ENCODE measurements at places on chromosomes 11 and 22.

- DNase-seq, result no peak
Observed at GRCh38 chr11:12121011-12121410, 10.6 kb downstream of the MICAL2 start.

DNA sequence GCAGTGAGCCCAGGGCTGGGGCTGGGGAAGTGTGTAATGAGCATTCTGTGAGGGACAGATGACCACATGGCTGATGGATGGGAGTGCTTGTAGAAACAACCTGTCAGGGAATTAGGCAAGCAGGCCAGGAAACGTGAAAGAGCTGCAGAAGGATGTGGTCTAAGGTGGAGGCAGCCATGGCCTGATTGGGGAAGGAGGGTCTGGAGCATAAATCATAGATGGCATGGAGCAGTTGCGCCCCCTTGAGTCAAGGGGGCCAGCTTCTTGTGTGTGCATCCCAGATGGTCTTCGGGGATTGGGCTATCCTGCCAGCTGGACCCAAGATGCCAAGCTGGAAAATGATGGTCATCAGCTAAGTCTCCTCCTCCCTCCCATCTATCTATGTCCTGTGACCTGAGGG, 119.4 kb upstream of the CLPB start:
- DNase-seq, result peak; percentile 73

DNA sequence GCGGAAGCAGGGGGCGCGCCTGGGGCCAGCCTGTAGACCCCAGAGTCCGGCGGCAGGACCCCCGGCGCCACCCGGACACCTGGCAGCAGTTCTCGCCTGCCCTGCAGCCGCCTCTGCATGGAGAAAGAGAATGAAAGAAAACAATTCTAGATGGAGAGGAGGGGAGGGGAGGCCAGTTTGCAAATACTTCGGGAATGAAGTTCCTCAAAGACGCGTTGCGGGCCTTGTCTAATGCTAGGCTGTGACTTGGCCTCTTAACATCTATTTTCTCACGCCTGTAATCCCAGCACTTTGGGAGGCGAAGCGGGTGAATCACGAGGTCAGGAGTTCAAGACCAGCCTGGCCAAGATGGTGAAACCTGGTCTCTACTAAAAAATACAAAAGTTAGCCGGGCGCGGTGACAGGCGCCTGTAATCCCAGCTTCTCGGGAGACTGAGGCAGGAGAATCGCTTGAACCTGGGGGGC, 2.1 kb upstream of the BARX2 start:
- DNase-seq, result peak; percentile 18

DNA sequence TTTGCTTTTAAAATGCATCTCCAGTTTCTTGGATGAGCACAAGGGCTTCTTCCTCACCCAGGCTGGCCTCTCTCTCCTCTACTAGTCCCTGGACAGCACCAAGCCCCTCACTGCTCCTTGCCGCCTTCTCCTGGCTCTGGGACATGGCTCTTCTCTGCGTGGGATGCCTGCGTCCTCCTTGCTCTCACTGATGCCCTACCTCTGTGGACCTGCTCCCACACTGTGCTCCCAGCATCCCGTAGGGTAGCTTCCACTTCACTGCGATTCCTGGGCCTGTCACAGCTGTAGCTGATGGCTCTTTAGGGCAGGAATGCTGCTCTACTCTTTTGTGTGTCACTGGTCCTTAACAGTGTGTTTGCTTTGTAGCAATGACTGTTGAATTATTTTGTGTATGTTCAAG, 136.3 kb downstream of the SNX19 start:
- DNase-seq, result no peak

- DNase-seq, result no peak
Observed at GRCh38 chr22:17772958-17773605, 1.2 kb downstream of the BID start.

GRCh38 chr11:19191530-19192169, 10.1 kb downstream of the CSRP3 start:
- DNase-seq, result no peak

DNA sequence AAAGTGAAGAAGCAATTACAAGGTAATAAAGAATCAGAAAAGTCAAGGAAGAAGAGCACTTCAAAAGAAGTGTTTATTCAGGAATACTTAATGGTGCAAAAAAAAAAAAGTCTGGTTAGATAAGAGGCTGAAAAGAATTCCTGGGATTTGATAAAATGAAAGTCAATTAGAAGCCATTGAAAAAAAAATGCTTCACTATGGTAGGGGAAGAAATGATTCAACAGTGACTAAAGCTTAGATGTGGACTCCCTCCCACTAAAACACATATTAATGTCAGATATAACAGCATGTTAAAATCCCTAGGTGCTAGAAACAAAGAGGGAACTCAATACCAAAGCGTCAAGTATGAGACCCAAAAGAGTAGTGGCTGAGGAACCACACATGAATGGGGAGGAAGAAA, 335.3 kb upstream of the PITPNB start:
- no peak for DNase-seq

DNA sequence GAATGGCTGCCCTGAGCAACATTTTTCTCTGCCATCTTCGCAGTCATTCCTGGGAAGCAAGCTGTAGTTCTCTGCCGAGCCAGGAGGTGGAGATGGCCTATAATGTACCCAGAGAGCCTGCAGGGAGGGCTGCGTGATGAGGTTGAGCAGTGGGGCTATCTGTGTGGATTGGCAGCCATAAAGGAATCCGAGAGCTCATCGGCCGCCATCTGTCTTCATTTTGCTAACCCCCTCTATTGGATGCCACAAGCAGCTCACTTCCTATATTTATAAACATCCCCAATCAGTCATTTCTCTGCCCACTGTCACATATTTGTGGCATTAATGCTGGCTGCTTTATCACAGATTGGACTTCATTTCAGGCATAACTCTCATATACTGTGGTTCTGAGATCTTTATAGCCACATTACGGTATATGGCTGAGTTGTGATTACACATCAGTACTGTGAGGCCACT, 209.5 kb downstream of the NTM start:
- DNase-seq, result peak; percentile 70

DNA sequence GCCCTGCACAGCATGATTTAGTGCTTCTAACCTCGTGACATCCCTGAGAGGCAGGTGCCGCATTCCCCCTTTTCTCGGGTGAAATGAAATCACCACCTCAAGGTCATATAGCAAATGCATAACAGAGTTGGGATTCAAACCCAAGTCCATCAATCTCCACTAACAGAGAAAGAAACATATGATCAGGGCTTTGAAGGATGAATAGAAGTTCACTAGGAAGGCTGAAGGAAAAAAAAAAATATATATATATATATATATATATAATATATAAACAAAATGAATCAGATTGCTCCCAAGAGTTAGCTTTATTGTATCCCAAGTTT, 12.1 kb upstream of the ARHGEF17 start:
- DNase-seq, result no peak

DNA sequence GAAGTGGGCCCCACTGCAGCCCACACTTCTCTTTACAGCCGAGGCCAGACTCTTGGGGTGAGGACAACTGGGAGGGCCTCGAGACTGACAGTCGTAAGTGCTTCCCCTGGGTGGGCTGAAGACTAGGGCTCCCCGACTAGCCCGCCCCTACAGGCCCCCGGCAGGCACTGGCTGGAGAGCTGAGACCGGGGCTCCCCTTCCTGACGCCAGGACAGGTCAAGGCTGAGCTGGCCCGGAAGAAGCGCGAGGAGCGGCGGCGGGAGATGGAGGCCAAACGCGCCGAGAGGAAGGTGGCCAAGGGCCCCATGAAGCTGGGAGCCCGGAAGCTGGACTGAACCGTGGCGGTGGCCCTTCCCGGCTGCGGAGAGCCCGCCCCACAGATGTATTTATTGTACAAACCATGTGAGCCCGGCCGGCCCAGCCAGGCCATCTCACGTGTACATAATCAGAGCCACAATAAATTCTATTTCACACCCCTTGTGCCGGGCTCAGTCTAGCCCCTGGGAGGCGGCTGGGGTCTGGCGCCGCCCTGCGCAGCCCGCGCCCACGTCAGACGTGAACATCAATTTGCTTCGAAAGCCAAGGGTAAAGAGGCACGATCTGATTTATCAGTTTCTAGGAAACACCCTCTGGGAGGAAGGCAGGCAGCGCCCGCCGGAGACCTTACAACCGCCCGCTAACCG, 13.5 kb downstream of the SCYL1 start:
- no peak for DNase-seq

DNA sequence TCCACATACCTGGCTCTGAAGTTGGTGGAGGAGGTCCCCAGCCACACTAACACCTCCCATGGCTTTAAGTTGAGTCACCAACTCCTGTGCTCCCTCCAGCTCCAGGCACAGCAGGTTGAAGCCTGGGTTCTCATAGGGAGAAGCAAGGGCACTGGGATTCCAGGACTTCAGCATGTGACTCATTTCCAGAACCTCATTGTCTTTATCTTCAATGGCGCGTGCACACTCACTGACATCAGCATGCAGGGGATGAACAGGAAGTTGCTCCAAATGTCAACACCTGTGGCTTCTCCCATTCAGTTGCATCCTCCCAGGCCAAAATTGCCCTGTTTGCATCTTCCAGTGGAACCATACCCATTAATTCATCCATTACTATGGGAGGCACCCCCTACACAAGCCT, 5.8 kb upstream of the UBQLNL start:
- no peak for DNase-seq

GRCh38 chr22:26168330-26168851, 871 bp upstream of the SEZ6L start:
- DNase-seq, result no peak

DNA sequence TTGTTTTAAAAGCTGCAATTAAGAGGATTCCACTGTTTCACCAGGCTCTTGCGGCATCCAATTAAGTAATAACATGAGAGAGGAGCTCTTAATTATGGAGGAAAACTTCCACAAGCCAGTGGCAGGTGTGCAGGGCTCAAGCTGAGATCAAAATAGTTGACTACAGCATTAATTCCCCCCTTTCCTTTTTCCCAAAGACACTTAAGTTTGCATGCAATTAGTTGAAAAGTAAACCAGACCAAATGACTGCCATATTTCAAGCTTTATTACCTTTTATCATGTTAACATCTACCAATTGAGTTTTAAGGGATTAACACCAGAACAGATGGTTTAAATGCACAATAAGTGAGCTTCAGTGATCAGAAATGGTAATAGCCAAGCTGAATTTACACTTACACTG, 32.1 kb downstream of the FAM168A start:
- no peak for DNase-seq

DNA sequence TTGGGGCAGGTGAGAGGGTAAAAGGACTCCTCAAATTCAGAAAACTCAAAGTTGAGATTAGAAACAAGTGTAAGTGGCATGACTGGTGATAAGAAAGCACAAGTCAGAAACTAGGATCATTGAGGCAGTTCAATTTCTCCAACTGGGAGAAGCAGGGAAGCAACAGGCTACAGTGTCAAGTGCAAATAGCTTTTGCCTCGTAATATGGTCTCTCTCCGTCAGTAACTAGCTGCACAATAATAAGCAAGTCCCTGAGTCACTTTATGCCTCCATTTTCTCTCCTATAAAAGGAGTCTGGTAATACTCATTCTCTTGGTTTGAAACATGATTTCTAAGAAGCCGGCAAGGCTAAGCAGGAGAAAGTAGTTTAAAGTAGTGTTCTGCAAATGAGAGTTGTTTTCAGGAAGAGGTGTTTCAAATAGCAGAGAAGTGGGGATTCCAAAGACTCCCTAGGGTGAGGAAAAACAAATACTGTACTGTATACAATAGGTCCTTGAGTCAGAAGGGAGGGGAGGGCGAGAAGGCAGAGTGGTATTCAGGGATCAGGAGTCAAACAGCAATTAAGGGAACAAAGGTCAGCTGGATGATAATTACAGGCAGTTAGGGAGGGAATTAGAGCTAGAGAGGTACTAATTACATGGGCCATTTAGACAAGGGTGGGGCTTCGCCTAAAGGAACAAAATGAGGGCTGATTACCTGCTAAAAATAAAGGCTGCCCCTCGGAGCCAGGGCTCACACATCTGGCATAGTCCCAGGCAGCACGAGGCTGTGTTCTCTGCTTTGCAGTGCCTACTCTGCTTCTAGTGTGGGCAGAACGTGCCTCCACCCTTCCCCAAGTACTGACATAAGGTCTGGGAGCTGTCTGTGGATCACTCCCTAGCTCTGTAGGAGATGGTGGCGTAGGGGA, 96.0 kb upstream of the BDNF start:
- peak; percentile 12 for DNase-seq

- no peak for DNase-seq
Observed at GRCh38 chr11:6022956-6023355, 7.6 kb downstream of the OR56A1 start.

DNA sequence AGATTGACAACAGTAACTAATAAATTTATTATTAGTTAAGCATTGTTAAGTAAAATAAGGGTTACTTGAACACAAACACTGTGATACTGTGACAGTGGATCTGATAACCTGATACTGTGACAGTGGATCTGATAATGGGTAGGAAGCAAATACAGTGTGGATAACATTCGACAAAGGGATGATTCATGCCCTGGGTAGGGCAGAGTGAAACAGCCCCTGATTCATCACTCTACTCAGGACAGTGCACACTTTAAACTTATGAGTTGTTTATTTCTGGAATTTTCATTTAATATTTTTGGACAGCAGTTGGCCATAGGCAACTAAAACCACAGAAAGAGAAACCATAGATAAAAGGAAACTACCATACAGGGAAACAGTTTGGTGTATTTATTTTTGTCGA, 60.8 kb upstream of the CTSC start:
- DNase-seq, result no peak

Data from WTC11 (cell line).